ENCODE measurements at places on chromosomes 16 and 17.

GRCh38 chr16:55555436-55555835, 11.0 kb upstream of the CAPNS2 start:
- DNase-seq, result no peak

GRCh38 chr17:77772461-77772897, 186.0 kb upstream of the TNRC6C start:
- no peak for DNase-seq

GRCh38 chr17:7704601-7705268, at the start of gene EFNB3:
EFNB3 (plus strand) TSS chr17:7705202; CDS start chr17:7705599, 397 bp downstream.
- DNase-seq, result no peak

GRCh38 chr17:73020110-73020509, 72.4 kb downstream of the SLC39A11 start:
- no peak for DNase-seq
